HCT116 (cell line): ENCODE measurements at places on chromosomes 6 and 20. TPM values are rescaled to one million over a fixed set of nuclear protein-coding genes. Genes with fewer than 3 reads are reported as not detected.

GRCh38 chr20:58130156-58130555 lies 98.3 kb downstream of the ANKRD60 start:
- no peak for DNase-seq

GRCh38 chr6:32177183-32177787 lies 920 bp upstream of the RNF5 start:
- no peak for DNase-seq

The HLA-G gene
- total RNA-seq: not detected

The CCM2L gene
- 1.4 TPM for total RNA-seq

- DNase-seq: no peak
Measured at GRCh38 chr6:109676724-109677123, 14.3 kb downstream of the AK9 start.

The LTA gene
- 1.1 TPM for total RNA-seq

The KIF25 gene
- total RNA-seq: not detected

DNA sequence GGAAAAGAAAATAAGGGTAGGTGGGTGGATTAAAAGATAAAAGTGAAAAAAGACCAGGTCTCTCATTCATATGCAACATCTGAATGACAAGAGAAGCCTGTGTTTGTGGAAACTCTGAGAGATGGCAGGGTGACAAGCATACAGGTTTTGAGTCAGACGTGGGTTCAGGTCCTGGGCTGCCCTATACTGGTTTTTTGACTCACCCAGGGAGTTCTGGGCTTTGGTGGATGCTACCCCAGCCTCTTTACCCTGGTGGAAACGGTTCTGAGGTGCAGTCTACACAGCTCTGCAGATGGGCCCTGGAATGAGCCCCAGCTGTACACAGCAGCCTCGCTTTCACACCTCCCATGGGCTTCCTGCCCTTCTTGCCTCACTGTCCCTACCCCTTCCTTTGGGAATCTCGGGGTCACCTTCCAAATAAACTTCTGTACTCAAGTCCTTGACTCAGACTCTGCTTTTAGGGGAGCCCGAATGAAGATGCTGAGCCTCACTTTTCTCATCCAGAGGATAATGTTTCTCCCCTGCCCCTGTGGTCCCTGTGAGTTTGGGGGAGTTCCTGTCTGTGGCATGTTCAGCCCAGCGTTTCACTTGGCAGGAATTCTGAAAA lies 77.7 kb upstream of the CLDN20 start:
- no peak for DNase-seq

DNA sequence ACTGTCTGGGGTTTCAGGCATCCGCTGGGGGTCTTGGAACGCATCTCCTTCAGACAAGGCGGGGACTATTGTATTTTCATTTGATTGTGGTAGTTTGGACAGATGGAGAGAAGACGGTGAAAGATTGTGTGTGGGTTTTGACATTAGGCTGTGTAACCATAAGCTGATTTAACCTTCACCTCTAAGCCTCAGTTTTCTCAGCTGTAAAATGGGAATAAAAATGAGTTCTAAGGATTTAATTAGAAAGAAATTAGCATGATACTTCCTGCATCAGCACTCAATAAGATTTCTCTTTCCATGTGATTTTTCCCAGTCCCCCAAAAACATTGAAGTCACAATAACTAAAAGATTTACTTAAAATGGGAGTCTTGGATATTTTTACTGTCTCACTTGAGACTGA lies 78.1 kb downstream of the CBFA2T2 start:
- DNase-seq: no peak

The C6orf132 gene
- total RNA-seq: 18.9 TPM

The SLC44A4 gene
- 0.74 TPM for total RNA-seq

The RSPO4 gene
- 0.84 TPM for total RNA-seq

DNA sequence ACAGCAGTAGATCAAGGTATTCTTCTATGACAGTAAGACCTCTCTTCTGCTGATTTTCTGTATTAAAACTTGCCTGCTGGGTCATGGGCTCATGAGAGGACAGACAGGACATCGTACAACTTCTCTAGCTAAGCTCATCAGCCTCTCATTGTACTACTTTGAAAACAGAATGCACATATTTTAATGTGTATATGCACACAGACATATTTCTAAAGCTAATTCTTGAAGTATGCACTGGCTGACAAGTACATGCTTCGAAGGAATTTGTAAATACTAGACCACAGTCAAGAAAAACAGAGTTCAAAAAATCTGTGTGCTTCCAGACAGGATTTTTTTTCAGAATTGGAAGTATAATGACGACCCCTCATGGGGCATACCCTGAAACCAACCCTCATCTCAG lies 81.7 kb upstream of the CD83 start:
- no peak for DNase-seq

The SS18L1 gene
- total RNA-seq: 28.1 TPM

The SFTA2 gene
- total RNA-seq: not detected

The OVOL2 gene
- 0.86 TPM for total RNA-seq

DNA sequence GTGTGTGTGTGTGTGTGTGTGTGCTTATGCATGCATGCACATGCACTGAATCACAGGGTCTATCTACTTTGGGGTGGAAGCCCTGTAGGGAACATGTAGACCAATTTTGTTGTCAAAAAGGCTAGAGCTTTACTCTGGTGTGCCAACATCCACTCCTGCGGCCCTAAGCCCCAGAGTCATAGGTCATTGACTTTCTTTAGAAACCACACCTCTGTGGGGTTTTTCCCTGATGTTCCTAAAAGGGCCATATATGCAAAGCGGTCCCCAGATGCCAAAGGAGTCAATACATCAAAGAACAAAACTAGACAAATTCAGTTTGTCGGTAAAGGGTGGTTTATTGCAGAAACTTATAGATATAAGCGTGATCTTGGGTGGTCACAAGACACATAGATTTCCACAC lies 29.8 kb upstream of the SLC2A12 start:
- no peak for DNase-seq

The CD83 gene
- 6.0 TPM for total RNA-seq

The CYP21A2 gene
- 1.4 TPM for total RNA-seq

GRCh38 chr6:84815896-84816735 lies 51.7 kb upstream of the TBX18 start:
- no peak for DNase-seq

The WFDC5 gene
- not detected for total RNA-seq
